ENCODE measurements at places on chromosomes 7 and 10.

DNA sequence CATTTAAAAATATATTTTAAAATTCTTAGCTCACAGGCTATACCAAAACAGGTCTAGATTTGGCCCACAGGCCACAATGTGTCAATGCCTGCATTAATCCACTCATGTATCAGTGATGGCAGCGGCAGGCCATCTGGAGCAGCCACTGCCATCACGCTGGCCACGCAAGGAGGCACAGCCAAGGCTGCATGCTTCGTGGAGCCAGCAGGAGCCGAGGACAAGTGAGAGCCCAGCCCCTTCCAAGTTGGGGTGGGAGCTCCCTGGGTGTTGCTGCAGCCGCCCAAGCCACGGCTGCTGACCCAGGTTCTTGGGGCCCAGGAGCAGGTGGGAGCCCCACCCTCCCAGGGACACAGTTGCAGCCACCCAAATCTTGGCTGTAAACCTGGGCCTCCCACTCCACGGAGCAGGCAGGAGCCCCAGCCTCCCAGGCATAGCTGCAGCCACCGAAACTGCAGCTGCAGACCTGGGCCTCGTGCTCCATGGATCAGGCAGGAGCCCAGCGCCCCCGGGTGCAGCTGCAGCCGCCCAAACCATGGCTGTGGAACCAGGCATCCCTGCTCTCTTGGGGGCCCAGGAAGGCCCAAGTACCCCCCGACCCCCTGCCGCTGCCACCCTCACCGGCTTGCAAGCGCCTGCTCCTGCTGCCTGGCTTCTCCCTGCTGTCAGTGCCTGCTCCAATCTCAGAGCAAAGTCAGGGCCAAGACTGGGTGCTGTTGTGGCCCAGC is 87.3 kb upstream of the CACUL1 start:
- no peak for DNase-seq

DNA sequence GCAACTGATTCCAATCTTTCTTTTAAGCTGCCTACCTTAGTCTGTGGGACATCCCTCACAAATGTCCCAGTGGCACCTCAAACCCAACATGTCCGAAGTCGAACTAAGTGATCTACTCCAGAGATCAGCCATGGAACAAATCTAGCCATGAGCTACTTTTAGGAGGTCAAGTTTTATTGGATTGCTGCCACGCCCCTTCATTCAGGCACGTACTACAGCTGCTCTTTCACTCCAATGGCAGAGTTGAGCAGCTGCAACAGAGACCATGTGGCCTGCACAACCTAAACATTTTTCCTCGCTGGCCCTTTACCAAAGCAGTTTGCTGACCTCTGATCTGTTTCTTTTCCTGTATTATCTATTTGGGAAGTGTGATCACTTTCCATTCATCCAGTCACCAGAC is 192.4 kb upstream of the CDCA7L start:
- no peak for DNase-seq

- no peak for DNase-seq
Measured at GRCh38 chr7:30923009-30923773, 11.5 kb downstream of the AQP1 start.

GRCh38 chr7:73893342-73894101 is 32.6 kb downstream of the TMEM270 start:
- no peak for DNase-seq

DNA sequence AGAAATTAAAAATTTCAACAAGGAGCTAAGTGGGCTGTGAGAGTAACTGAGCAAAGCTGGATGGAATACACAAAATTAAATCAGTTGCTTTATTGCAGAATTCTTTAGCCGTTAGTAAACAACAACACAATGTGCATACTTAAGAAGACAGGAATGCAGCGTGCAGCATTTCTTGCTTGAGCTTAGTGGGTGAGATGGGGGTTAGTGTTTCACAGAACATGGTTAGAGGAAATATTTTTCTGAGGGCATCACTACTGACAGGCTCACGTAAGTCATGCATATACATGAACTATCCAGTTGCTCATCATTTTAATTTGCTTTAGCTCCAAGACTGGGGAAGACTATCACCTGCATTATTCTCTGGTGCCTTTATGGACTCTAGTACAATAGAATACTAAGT is 80.8 kb downstream of the CD36 start:
- DNase-seq = no peak

DNA sequence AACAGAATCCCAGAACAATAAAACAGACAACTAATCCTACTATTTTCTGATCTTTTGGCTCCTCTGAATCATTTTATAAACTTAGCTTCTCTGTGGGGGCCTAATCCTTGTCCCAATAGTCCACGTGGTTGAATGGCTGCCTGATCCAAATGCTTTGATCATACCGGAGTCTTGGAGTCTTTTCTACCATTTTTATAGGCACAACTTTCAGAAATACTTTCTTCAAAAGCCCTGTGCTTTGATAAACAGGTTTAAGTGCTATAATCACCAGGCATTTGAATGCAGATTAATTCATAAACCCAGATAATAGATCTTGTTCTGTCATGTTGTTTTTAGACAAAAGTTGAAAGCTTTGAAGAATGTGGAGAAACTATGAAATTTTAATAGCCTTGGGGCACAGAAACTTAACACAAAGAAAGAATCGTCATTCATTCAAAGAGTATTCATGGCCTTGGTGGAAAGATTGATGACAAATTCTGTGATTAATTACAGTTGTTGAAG is 163.7 kb downstream of the AHR start:
- no peak for DNase-seq

DNA sequence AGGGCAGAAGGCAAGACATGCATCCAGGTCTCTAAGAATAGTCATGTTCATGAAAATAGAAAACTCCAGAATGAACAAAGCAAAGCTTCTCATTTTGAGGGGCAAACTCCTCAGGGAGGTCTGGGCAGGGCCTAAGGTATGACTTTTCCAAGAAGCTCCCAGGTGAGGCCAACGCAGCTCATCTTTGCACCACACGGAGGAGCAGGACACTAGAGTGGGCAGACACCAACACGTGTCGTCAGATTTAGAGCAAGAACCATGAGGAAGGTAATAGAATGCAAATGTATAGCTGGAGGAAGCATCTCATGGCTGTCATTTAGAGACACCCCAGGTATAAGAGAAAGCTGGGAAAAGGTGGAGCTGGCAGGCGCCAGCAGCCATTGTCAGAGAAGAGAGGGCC is 95.7 kb downstream of the WDFY4 start:
- no peak for DNase-seq

DNA sequence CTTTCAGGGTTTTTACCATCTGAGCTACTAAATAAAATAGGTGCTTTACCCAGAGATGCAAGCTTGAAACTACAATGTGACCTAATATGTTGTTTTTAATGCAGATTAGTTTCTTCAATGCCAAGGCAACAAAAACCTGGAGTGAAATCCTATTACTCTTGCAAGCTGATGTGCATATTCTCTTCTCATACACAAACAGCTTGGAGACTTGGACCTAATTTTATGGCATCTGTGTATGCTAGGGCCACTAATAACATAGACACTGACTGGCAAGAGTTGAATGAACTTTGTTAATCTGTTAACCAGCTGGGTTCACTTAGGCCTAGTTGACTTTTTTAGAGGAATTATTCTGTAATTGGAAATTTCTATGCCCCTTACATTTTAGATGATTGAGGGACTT is 23.4 kb upstream of the SMIM30 start:
- no peak for DNase-seq

- DNase-seq = no peak
Measured at GRCh38 chr7:5476001-5476400, 52.4 kb upstream of the TNRC18 start.

DNA sequence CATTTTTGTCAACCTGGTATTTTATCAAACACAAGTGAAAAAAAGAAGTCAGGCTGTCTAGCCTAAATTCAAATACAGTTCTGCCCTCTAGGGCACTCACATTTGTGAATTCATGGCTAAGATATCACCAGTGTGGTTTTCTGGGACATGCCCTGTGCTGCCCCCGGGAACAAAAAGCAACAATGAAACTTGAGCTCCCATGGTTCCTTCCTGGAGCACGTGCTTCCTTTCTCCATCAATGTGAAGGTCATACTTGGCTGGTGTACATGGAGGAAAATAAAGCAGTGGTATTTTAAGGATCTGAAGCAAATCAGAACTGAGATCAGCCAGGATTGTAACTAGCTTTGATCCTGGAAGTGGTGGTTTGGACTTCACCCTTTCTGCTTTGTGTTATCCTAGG is 128.9 kb upstream of the FRMD4A start:
- no peak for DNase-seq

GRCh38 chr7:134798155-134798554 is 18.7 kb downstream of the CALD1 start:
- no peak for DNase-seq

- no peak for DNase-seq
Measured at GRCh38 chr7:65892835-65893234, 20.0 kb downstream of the VKORC1L1 start.

DNA sequence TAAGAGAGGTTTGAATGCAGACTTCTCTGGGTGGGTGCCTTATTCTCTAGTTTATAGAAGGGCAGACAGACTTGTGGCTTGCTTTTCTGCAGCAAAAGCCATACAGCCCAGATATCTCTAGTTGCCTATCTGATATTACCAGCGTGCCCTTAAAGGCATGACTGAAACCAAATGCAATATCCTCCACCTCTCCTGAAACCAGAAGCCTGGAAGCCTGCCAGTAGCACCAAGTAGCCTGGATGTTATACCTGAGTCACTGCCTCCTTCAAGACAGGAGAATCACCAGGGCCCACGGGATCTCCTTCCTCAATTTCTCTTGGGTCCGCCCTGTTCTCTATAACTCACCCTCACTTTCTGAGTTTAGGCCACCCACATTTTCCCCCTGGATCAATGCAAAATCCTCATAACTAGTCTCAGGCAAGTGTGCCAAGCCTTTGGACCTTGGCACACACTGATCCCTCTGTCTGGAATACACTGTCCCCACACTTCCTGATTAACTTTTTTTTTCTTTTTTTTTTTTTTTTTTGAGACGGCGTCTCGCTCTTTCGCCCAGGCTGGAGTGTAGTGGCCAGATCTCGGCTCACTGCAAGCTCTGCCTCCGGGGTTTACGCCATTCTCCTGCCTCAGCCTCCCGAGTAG is 638.4 kb downstream of the GALNT17 start:
- DNase-seq = no peak

Data from Jurkat, Clone E6-1 (cell line).